Activated CD4-positive, alpha-beta T cell treated with anti-CD3 and anti-CD28 coated beads, Interleukin-2, amount 50 U/mL, for 16 hours (primary cell): ENCODE measurements at places on chromosomes 7 and 10.

DNA sequence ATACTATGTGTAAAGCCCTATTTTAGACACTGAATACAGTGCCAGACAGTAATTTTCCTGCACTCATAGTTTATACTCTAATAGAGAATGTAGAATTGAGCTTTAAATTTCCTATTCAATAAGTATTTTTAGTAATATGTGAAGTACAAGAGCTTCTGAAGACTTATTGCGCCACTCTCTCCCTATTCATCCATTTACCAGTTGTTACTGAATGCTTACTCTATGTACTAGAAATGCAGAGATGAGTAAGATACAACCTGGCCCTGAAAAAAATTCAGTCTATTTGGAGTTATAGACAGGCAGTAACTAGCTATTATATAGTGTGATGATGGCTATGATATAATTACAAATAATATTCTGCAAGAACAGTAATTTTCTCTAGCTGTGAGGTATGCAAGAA lies 98.8 kb downstream of the ADK start:
- DNase-seq: no peak

DNA sequence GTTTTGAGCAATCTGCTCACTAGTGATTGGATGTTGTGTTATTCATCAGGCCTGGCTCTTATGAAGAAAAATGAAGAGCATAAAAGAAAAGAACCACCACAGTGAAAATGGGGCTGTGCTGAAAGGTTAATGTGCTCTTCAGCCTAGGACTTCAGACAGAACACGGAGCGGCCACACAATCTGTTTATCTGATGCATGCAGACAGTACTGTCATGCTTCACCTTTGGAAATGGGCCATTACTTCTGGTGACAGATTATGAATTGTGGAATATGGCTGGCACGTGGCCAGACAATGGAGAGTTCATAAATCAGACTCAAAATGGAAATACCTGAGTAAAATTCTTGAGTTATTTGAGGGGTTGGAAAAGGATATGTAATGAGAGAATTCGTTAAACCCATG lies 86.0 kb upstream of the NOBOX start:
- DNase-seq: no peak

- DNase-seq: no peak
Observed at GRCh38 chr7:134434701-134435100, 24.2 kb downstream of the AKR1B1 start.

GRCh38 chr10:45001381-45002148 lies 842 bp downstream of the ZNF22 start:
- peak; percentile 38 for DNase-seq

- no peak for DNase-seq
Observed at GRCh38 chr7:143239813-143240212, 18.0 kb downstream of the TAS2R40 start.

DNA sequence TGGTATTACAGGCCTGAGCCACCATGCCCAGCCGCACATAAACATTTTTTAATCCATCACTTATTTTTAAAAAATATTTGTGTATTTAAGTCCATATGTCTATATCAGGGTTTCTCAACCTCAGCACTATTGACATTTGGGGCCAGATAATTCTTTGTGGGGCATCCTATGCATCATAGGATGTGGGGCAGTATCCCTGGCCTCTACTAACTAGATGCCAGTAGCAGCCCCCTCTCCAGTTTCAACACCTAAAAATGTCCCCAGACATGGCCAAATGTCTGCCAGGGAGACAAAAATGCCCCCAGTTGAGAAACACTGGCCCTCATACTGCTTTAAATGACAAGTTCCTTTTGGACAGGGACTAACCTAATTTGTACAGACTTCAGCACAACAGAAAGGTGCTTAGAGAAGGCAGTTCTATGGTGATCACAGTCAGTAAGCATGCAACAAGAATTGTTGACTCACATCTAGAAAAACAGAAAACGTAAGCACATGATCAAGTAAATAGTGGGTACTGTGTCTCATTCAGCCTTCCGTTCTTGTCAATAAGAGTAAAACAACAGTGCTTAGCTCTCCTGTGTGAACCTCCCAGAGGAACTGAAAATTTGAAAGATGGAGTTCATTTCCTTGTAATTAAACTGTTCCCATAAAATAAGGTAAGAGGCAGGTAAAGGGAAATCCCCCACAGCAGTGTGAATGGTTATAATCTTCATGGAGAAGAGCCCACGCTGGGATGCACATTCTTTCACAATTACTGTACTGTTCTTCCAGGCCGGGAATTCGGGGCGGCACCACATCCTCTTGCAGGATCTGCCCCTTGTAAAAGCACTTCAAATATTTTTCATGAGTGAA lies 17.3 kb upstream of the ADRB1 start:
- no peak for DNase-seq

GRCh38 chr10:109624939-109625338 lies 298.4 kb downstream of the XPNPEP1 start:
- DNase-seq: no peak
